ENCODE measurements at places on chromosomes 12 and 14.

DNA sequence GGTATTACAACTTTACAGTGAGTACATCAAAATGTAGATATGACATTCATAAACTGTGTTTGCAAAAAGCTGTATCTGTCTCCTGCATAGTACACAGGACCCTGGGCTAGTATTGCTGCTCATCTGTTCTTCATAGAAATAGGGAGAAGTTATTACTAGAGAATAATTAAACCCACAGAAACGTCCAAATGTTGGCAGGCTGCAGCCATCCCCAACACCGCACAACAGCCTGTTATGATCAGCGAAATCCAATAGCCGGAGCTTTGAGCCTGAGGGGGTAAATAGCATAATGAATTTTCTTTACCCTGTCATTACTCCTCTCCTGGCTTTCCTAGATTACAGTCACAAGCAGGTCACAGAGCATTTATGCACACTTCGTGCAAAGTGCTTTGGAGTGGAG is 178.0 kb downstream of the DACT1 start:
- DNase-seq = no peak

DNA sequence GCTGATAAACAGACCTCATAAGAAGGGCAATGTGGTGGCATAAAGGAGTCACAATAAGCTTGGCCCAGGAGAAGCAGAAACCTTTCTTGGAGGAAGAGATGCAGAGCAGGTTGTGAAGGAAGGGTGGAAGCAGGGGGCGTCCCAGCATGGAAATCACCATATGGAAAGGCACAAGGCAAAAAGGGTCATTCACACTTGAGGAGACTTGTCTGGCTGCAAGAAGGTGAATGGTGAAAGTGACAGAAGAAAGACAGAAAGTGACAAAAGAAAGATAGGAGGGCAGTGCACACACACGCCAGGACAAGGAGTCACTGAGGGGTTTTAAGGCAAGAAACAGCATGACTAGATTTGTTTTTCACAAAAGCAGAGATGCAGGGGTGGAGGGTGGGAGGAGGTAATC is 38.3 kb downstream of the GALNT4 start:
- DNase-seq = no peak

- no peak for DNase-seq
These were observed 268.3 kb downstream of the TMTC2 start for GRCh38 chr12:82955043-82955442.

DNA sequence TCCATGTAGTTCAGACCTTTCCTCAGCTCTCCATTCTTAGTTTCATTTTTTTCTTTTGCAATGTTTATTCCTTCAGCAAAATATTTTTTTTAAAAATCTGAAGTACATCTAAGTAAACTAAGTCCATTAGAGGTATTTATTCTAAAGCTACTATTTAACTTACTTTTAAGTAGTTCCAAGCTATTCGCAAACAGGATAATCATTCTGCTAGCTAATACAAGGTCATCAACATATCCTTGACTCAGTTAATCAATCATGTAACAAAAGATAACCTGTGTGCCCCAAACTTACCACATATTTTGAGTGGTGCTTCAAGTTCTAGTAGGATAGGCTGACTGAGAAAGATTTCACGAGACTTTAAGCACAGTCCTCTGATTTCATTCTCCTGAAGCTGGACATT is 11.2 kb downstream of the PPP1CC start:
- DNase-seq = no peak

DNA sequence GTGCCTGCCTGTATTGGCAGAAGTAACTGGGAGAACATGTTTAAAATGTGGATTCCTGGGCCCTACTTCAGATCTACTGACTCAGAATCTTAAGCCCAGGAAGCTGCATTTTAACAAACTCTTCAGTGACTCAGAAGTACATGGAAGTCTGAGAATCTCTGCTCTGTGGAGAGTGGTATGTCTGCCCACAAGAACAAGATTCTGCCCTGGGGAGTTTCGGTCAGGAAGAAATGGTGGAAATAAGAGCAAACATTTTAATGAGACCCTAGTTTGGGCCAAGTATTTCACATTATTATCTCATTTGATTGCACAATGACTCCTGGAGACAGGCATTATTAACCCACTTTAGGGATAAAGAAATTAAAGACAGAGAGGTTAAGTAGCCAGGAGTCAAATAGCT is 8.2 kb downstream of the ALDH1L2 start:
- no peak for DNase-seq

- DNase-seq = no peak
These were observed at the start of gene COL2A1 for GRCh38 chr12:48004053-48004941. TSS of gene COL2A1 (minus strand) at chr12:48004476. CDS start at chr12:48004321, 155 bp downstream.

GRCh38 chr12:43109631-43110345 is 442.2 kb downstream of the ADAMTS20 start:
- no peak for DNase-seq

GRCh38 chr14:92581206-92581605 is 67.6 kb downstream of the RIN3 start:
- no peak for DNase-seq

DNA sequence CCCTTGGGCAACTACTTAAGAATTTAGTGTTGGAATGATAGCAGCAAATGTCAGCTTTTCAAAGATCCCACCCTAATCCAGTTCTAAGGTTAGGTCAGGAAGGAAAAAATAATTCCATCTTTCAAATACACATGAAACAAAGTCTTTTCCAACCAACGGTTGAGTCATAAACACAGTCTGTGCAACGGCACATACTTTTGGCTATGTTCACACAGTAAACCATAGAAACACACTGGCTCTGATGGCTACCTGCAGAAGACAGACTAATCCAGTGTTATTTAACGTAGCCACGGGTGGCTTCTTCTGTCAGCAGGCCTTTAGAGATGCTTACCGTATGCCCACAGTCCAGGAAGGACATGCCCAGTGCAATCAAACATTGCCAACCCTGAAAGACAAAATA is 35.7 kb downstream of the HIGD1C start:
- DNase-seq = no peak

Measured in H1 (cell line).